ENCODE measurements at places on chromosomes 1 and 21.
A peak's percentile ranks its signal among the peaks of the same experiment; 100 is the strongest.

- no peak for DNase-seq
Measured at GRCh38 chr1:87993051-87993450, 664.4 kb downstream of the LMO4 start.

DNA sequence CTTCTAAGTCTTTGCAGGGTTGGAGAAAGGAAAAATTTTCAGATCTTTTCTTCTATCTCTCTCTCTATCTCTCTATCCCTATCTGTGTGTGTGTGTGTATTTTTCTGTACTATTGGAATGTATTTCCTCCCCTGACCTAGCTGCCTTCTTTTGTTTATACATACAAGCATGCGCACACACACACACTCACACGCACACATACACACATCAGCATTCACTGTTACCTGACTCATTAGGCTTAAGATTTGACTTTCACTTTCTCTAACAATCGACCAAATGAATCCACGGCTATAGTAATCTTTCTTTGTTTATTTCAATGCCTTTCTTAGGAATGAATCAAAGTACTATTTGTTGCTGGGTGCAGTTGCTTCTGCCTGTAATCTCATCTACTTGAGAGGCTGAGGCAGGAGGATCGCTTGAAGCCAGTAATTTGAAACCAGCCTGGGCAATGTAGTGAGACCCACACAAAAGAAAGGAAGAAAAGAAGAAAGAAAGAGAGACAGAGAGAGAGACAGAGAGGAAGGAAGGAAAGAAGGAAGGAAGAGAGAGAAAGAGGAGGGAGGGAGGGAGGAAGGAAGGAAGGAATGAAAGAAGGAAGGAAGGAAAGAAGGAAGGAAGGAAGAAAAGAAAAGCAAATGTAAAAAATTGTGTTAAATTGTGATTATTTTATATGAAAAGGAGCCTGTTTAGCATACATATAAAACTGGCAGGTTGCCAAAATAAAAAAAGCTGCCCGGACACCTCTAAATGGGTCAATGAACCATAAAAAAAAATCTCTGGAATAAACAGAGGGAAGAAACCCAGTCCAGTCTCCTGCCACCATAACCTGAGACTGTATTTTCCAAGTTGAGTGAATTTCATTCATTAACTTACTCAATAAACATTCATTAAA is 206.8 kb downstream of the ZNF326 start:
- DNase-seq = no peak

DNA sequence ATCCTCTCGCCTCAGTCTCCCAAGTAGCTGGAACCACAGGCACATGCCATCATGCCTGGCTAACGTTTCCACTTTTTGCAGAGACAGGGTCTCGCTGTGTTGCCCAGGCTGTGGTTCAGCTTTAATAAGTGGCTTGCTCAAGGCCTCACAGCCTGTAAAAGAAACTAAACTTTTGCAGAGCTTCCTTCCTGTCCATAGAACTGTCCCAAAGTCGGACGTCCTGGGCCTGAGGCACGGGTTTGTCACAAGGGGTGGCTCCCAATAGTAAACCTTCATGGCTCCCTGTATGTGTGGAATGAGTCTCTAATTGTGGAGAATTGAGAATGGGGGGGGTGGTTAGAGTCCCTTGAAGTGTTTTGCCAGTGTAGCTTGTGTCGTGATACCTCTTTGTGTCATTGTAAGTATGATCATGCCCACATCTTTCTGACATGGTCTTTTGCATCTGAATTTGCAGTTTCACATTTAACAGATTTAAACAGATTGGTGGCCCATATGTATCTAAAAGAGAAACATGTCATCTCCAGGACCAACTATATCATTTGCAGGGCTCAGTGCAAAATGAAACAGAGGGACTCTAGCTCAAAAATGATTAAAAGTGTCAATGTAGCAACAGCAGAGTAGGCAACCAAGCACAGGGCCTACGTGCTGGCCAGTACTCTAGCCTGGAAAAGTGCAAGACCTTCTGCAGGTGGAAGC is 332.1 kb downstream of the KIF26B start:
- no peak for DNase-seq

DNA sequence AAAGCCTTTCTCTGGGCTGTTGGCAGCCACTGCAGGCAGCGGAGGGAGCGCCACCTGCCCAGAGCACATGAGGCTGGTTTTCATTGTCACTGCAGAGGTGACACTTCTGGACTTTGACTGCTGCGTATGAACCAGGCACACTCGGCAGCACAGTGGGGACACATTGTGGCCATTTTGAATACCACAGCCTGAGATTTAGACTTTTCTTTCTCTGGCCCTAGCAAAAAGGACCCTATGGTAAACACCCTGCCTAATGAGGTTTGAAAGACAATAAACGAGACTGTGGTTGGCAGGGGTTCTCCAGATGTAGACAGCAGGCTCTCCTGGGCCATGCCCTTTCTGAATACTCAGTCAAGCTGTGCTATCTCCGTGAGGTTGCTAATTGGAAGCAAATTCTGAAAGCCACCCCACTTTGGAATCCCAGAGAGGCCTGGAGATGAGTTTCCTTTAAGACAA is 12.0 kb upstream of the KCNE2 start:
- peak; percentile 69 for DNase-seq

- DNase-seq = no peak
Measured at GRCh38 chr1:203378556-203379245, 27.8 kb upstream of the FMOD start.

DNA sequence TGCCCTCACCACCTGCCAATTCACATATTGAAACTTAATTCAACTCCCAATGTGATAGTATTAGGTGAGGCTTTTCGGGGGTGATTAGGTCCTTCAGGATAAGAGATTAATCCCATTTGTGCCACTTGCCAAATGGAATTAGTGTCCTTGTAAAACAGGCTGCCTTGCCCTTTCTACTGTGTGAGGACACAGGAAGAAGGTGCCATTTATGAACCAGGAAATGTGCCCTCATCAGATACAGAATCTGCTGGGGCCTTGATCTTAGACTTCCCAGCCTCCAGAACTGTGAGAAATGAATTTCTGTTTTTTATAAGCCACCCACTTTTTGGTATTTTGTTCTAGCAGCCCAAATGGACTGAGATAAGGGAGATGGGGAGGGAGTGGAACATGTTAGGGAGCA is 39.1 kb upstream of the AGL start:
- no peak for DNase-seq

Data from NB4 (cell line).